Stimulated activated CD8-positive, alpha-beta memory T cell treated with anti-CD3 and anti-CD28 coated beads, Interleukin-2, amount 100 ng/mL, for 1 hour (primary cell): ENCODE measurements at places on chromosomes 4 and X.

- no peak for DNase-seq
Measured at GRCh38 chrX:3263681-3264126, 82.7 kb downstream of the MXRA5 start.

DNA sequence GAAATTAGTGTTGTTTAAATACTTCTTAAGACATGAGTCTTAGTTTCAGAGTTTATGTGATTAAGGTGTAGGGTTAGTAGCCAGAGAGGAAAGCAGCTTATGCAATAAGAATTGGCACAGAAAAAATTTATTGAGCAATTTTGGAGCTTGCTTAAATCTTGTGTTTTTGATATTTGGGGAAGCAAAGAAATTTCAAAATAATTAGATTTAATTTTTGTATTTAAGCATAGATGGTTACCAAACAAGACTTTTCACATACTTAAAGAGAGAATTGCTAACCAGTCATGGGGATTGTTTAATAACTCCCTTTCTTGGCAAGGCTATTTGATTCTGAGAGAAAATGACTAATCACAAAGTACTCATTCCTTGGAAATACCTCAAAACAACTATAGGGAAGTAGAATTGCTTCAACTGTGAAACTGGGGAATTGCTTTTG, 202.0 kb upstream of the GRID2 start:
- no peak for DNase-seq

DNA sequence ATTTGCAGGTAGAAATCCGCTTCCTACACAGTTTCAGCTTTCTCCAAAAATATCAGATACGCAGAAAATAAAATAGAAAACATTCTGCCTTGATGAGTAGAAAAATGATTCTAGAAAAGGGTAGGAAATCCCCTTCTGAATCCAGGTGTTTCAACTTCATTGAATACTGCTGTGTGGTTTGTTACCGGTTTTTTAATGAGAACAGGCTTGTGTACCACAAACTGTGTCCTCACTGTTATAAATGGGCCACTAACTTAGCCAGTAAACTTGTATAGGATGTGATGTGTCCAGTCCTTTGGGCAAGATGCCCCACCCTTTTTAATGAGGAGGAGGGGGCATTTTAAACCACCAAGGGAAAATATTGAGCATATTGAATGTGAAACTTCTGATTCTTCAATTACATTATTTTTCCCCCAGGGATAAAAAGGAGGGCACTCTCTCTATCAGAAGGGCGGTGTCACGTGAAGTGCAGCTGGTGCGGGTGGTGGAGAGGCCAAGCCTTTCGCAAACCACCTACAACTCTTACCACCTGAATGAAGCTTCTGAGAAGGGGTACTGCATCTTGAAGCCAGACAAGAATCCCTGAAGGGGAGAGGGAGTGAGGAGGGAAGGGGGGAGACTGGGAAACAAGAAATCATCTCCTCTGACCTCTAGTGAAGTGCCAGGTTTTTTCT, 4.5 kb downstream of the CXXC4 start:
- DNase-seq, result no peak

DNA sequence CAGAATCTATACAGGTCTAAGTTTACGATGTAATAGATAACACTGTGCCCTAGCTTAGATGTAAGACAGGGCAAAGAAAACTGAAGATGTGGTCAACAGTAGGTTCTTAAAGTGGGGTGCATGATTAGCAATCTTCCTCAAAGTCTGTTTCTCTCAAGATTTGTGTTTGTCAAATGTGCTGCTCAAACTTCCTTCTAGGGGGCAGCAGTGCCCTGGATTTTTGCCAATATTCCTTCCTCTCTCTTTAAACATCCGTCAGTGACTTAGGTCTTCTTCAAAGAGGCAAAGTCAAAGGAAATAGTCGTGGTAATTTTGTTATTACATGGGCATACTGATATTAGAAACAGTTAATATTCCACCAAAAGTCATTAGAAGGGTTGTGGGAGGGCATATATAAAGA, 4.2 kb upstream of the PDHA2 start:
- no peak for DNase-seq

DNA sequence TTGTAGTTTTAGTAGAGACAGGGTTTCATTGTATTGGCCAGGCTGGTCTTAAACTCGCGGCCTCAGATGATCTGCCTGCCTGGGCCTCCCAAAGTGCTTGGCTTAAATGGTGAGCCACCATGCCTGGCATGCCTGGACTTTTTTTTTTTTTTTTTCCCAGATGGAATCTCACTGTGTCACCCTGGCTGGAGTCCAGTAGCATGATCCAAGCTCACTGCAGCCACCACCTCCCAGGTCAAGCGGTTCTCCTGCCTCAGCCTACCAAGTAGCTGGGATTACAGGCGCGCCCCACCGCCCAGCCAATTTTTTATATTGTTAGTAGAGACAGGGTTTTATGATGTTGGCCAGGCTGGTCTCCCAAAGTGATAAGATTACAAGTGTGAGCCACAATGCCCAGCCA, 8.4 kb downstream of the UBE2K start:
- DNase-seq, result no peak
